CD4-positive, alpha-beta T cell treated with Interleukin-17A for 4 hours (primary cell): ENCODE measurements at places on chromosomes 12 and 14.
A peak's percentile ranks its signal among the peaks of the same experiment; 100 is the strongest.

DNA sequence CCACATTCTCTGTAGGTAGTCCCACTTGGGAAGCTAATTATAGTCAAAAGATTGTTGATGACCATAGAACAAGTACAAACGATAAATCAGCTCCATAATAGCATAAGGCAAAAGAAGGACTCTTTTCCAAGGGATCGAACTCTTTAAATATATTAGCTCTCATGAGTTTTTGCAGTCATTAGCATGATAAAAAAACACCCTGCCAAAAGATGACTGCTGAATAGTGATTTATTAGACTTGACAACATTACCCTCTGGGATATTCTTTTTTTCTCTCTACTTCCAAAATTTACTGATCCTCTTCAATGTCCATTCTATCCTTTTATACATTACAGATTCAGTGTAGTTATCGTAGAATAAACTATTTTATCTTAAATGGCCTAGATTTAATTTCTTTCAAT lies 14.2 kb downstream of the EPYC start:
- no peak for DNase-seq

DNA sequence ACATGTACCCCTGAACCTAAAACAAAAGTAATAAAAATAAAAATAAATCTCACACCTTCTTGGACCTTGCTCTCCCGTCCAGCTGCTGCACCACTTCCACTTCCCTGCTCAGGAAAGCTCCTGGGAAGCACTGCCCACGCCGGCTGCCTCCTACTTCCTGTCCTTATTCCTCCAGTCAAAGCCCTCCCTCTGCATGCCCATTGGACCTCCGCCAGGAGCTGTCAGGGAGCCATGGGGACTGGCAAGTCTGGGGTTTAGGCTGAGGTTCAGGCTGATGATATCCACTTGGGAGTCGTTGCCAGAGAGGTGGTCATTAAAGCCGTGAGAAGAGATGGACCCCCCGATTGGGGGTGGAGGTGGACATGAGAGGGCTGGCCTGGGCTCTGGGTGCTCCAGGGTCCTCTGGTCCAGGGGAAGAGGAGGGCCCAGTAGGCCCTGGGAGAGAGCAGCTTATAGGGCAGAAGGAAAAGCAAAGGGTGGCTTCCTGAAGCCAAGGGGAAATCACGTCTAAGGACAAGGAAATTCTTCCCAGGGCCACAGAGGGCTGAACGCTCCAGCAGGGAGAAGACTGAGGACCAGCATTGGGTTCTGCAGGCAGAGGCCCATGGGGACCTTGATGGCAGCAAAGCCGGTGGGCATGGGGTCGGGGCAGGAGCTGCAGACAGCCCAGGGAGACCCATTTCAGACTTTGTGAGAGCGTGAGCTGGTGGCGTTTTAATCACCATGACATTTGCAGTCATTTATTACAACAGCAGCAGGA lies 78.7 kb downstream of the FZD10 start:
- DNase-seq: no peak

GRCh38 chr12:3564411-3564810 lies 73.4 kb downstream of the PRMT8 start:
- no peak for DNase-seq

- DNase-seq: no peak
Measured at GRCh38 chr12:115375186-115375991, 691.4 kb upstream of the TBX3 start.

DNA sequence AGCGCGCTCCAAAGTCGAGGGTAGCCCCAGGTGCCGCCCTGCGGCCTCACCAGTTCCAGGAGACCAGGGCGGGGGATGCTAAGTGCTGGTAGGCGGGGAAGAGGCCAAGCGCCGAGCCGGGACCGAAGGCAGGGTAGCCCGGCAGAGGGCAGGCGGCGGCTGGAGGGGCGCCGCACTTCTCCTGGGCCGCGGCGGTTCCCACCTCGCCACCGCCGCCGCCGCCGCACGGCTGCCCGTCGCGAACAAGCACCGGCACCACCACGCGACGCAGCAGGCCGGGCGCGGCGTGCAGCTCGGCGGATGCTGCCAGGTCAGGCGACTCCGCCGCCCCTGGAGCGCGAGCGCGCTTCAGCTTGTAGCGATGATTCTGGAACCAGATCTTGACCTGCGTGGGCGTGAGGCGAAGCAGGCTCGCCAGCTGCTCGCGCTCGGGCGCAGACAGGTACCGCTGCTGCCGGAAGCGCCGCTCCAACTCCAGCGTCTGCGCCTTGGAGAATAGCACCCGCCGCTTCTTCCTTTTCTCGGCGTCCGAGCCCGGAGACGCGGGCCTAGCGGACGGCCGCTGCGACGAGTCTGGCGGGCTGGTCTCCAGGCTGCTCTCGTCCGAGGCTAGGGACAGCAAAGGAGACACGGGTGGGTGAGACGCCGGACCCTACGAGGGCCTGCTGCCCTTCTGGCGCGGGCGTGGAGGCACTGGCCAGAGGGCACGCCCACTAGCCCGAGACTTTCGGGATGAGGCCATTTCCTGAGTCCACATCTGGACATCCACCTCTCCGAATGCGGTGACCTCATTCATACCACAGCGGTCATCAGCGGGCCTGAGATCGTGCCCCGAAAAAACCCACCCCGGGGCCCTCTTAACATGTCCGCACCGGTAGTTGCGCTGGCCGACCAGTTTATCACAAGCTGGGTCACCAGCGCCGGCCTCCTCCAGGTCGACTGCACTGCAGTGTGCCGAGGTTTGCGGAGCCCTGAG lies 1.3 kb downstream of the NKX2-8 start:
- no peak for DNase-seq

GRCh38 chr12:107788690-107789458 lies 14.4 kb downstream of the ASCL4 start:
- no peak for DNase-seq

DNA sequence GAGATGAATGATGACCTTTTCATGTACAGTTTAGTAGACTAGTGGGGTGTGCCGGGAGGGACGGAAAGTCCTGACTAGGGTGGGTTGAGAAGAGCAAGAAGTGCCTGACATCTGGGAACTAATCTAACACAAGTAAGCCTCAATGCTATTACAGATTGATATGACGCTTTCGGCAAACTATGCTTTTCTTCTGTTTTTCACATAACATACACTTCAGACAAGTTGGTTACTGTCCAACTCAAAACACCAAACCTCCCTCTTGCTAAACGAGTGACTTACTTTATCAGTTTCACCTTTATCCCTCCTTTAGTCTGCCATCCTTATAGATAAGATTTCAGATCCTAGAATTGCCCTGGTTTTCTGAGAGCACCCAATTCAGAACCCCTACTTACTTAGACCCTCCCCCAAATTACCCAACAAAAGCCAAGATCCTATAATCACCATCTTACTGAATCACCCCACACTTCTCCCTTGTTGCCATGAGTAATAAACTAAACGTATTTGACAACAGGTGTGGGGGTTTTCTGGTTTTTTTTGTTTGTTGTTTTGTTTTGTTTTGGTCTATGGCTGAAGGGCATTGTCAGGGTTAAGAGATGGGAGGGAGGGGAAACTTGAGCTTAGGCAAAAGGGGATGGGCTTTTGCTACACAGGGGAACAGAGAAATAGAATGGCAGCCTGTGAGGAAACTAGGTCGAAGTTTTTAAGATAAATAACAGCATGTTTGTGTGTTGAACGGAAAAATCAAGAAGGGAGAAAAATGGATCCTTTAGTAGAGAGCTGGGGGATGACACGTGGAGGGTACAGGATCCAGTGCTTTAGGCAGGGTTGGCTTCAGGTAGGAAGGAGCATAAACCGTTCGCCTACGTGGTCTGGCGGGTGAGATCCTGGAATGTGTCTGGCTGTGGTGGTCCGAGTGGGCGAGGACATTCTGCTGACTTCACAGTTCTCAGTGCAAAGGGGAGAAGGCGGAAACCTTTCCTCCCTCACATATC lies 6.1 kb upstream of the PSMA3 start:
- peak; percentile 10 for DNase-seq

- DNase-seq: no peak
Measured at GRCh38 chr12:16421806-16422205, 74.4 kb downstream of the MGST1 start.

DNA sequence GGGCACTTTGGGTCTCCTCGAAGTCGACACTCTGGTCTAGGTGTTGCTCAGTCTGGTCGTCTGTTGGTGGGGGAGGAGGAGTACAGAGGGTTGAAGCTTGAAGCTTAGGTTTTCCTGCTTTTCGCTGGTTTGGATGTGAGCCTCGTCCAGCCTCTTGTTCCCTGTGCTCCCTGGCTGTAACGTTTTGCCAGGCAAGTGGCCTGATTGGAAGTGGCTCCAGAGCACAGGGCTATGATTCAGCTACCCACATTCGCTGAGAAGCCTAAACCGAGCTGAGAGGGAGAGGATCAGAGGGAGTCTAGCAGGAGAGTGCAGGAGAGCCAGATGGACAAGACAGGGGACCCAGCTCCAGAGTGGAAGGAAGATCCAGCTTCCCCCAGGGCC lies 6.1 kb downstream of the HOXC10 start:
- no peak for DNase-seq
